Urothelium cell line (cell line): ENCODE measurements at places on chromosomes 2 and 18.

DNA sequence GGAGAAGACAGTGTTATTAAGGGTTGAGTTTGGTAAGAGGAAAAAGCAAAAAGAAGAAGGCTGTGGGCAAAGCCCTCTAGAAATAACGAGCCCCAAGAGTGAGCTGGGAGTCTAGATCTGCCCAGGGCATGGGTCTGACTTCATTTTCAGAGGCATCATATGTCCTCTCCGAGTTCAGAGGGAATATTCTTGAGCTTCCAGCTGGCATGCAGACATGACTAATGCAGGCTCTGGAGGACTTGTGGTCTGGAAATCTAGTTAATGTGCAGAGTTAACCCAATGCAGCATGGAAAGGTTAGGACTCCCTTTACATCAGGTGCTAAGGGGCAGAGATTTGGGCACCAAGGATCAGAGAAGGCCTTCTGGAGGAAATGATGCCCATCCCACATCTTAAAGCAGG, 7.3 kb downstream of the ACMSD start:
- peak; percentile 61 for DNase-seq

- no peak for DNase-seq
Measured at GRCh38 chr2:240585681-240586197, 795 bp upstream of the CAPN10 start.

DNA sequence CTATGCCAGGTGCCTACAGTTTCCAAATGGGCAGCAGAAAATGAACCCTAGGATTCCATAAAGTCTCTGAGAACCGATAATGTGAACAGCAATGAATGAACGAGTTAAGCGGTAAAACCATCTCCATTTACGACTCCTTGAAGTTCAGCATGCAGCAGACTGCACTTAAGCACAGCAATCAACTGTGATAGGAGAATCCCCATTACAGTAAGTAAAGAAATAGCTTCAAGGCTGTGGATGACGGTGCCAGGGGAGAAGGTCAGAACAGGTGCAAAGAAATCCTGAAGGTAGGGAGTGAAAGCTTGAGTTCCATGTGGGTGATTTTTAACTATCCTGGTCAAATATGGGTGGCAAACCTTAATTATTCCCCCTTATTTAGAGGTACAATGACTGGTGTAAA, 444.4 kb downstream of the NCKAP5 start:
- no peak for DNase-seq

DNA sequence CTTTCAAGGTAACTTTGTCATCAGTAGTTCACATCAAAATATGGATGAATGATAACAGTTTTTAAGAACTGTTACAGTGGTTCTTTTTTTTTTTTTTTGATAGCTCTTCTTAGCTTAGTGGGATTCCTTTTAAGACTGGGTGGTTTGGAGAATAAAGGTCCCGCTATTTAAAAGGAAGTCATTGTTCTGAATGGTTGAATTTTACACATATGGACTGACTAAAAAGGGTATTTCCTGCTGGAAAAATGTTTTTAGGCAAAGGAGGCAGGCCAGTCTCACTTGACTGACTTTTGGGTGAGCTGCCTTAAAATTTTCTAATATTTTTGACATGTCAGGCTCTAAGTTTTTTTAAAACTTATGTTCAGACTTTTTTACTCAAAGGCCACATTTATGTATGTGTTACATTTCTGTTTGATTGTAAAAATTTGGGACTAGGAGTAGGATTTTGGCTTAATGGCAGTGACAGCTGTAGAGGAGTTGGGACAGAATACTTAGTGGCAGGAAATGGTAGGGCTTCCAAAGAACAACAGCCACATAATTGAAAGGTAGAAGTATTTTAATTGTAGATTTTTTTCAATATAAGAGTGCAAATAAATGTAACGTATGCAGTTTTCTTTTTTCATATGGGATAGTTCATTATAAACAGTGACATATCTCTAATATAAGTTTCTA, 13.7 kb downstream of the VAPA start:
- no peak for DNase-seq

DNA sequence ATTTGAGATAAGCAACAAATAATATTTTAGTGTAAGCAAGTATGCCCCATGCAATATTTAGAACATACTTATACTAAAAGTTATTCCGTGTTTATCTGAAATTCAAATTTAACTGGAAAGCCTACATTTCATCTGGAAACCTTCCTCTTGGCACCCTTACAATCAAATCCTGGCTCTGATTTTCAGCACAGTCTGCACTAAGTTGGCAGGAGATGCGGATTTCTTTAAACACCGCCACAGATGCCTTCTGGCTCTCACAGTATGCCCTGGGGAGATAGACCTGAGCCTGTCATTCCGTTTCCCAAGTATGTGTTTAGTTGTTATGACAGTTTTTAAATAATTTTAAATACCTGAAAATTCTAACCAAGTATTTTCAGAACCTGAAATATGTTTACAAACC, 7.3 kb upstream of the MLPH start:
- no peak for DNase-seq

- DNase-seq, result no peak
Measured at GRCh38 chr2:3481736-3482362, 37.5 kb downstream of the ADI1 start.

- no peak for DNase-seq
Measured at GRCh38 chr18:11411048-11411447, 198.3 kb upstream of the SLC35G4 start.

- DNase-seq, result no peak
Measured at GRCh38 chr2:169636440-169637097, 52.4 kb downstream of the PPIG start.

DNA sequence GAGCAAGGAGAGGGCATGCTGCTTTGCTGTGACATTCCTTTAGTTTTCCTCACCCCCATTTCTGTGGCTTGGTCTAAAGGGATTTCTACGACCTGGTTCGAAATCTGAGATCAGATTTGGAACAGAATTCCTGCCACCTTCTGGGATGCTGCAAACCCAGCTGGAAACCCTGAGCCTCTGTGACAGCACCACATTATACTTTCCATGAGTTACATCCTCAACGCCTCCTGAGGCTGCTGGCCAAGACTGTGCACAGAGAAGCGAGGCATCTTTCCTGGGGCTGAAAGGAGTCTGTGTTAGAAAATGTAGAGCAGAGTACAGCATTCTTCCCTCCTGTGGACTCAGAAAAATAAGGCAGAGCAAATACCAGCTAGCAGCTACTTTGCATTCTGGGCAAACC, 138.1 kb upstream of the CHAC2 start:
- DNase-seq, result no peak

GRCh38 chr2:72963423-72964145, 46.3 kb downstream of the EMX1 start:
- DNase-seq, result no peak

GRCh38 chr18:27824841-27825681, 351.9 kb downstream of the CDH2 start:
- DNase-seq, result no peak

- no peak for DNase-seq
Measured at GRCh38 chr18:40921845-40922629, 1033.0 kb upstream of the PIK3C3 start.

DNA sequence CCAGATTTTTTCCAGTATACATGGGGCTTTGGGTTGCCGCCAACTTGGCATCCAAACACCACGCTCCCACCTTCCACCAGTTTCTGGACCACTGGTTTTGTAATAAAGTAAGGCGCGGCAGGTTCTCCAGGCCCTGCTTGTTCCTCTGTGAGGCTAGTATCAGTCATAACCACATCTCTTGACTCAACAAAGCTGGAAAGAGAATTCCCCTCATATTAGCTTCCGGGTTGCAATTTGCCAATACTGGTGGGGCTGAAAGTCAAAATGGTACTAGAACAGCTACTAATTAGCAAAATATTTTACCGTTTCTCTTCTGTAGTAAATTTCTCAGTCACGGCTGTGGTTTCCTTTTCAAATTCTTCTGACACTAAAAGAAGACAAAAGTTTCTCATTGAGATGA, 25.0 kb downstream of the TTN start:
- DNase-seq, result no peak

GRCh38 chr2:220377482-220378155, 750.2 kb downstream of the SLC4A3 start:
- DNase-seq, result no peak

DNA sequence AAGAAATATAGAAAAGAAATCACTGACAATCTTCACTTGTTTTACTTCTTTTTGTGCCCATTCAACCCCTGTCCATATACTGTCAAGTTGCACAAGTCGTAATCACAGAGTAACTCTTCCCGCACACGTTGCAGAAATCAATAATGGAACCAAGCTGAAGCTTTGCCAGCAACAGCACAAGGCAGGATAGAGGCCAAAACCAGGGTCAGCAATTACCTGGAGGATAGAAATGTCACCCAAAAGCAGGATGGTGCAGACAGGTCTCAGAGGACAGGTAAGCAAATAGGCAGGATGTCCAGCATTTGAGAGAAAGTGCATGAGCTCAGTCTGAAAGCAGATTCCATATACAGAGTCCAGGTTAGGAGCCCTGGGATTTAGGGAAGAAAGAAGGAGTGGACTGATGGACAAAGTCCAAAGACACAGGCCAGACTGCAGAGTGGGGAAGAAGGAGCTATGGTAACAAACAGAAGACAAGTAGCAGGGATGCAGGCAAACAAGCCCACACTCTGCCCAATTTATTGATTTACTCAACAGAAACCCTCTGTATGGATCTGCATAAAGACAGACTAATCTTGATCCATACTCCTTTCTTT, 52.7 kb downstream of the PID1 start:
- DNase-seq, result no peak

- no peak for DNase-seq
Measured at GRCh38 chr2:181613241-181613640, 43.7 kb downstream of the CERKL start.

- DNase-seq, result no peak
Measured at GRCh38 chr2:238159661-238160205, 963 bp downstream of the ERFE start.

- DNase-seq, result no peak
Measured at GRCh38 chr2:236394571-236394970, 130.4 kb upstream of the ASB18 start.

DNA sequence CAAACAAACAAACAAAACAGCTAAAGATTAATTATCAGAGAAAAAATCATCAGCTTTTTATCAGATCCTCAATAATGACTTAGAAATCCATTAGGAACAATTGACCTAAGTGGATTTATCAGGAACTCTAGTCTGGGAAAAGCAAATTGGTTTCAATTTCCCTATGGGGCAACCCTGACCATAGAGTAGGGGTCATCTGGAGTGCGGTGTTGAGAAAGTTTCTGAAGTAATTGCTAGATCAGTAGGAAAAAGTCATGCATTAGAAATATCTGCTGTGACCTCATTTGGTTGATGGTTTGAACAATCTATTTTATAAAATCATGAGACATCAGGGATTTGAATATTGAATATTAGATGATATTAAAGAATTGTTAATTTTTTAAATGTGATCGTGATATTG, 507.9 kb downstream of the TXNL1 start:
- DNase-seq, result no peak

DNA sequence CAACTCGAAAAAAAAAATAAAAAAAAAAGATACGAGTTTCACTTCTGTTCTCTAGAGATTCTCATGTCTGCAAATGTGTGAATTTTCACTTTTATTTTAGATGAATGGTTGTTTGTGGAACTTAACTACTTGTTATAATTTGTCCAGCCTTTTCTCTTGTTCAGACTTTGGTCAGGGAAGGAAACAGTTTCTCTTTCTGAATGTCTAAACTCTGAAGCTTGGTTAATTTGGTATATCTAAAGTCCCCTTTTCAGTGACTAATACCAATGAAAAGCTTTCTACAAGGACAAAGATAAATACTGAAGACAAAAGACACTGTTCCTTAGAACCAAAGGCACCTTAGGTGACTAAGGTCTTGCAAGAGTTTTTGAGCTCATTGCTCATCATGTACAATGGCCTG, 144.4 kb upstream of the PIEZO2 start:
- DNase-seq, result no peak

GRCh38 chr2:119248311-119248710, 24.7 kb downstream of the STEAP3 start:
- DNase-seq, result peak; percentile 76

GRCh38 chr2:72681016-72681995, 144.5 kb downstream of the EXOC6B start:
- DNase-seq, result no peak

DNA sequence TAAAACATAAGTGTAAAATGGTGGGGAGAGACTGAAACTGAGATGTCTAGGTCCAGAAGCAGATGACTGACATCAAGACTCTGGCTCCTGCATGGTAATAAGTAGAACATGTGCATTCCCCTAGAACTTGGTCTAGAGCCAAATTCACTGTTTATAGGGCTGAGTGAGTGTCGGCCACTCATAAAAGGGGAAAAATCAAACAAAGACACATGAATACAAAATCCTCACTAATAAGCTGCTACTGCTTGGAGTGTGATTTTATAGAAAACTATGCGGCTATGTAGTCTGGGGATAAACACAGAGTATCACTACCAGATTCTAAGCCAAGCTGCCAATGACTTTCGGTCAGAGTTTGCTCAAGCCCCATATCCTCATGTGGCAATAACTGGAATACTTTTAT, 1080.8 kb upstream of the DDX18 start:
- peak; percentile 29 for DNase-seq

DNA sequence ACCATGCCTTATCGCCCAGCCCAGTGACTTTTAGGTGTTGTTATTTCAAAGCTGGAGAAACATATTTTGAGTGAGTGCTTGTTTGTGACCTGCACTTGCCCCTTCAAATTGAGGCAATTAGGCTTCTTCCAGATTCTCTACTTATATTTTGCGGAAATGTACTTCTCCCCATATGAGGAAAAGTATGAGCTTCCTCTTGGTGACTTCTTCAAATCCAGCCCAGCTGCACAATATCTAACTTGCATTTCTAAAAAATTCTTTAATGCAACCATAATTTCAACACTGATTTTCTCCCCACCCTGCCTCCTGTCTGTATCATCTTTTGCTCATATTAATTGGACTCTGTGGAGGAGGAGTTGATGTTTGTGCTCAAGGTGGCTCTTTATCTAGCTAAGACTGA, 391.2 kb upstream of the POU3F3 start:
- DNase-seq, result no peak

GRCh38 chr2:28461056-28461455, 34.8 kb upstream of the PLB1 start:
- DNase-seq, result no peak

GRCh38 chr18:75377258-75377657, 50.2 kb downstream of the SMIM21 start:
- no peak for DNase-seq

DNA sequence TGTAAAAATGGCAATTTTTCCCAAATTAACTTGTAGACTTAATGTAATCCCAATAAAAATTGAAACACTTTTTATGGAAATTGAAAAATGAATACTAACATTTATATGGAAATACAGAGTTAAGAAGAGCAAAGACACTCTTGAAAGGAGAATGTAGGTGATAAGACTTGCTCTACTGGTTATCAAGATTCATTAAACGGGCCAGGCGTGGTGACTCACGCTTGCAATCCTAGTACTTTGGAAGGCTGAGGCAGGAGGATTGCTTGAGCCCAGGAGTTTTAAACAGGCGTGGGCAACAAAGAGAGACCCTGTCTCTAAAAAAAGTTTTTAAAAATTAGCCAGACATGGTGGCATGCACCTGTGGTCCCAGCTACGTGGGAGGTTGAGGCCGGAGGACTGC, 29.5 kb upstream of the ZNF396 start:
- DNase-seq, result no peak

DNA sequence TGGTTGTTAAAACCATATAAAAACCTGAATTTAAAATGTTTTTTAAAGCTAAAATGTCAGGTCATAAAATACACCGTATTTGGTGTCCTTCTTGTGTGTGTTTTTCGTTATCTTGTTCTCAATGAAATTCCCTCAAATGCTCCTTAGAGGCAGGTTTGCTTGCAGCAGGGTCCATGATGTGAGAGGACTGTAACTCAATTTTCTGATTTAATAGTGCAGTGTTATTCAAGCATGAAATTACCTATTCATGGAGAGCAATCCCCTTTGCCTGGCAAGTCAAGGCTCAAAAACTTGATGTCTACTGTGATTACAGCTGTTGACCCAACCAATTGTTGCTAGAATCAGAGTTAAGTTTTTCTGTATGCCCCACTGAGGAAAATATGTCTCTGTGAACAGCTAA, 318.2 kb downstream of the GALNT13 start:
- no peak for DNase-seq
